Naive B cell (primary cell): ENCODE measurements at places on chromosomes 6 and 20.
A peak's percentile ranks its signal among the peaks of the same experiment; 100 is the strongest.

DNA sequence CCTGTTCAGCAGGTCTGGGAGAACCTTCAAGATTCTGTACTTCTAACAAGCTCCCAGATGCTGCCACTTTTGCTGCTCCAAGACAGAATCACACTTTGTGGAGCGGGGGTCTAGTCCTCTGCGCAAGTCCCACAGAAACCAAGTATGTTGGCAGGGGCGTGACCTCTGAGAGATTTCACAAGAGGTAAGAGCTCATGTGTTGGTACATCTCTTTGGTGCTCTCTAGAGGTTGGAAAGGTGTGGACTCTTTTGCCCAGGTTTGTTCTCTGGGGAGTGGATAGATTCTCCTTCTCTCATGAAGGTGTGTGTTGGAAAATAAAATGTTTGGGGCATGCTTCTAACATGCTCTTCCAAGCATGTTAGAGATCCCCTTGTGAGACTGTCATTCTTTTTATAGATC lies 340.9 kb upstream of the IRAK1BP1 start:
- no peaks in the 10 kb centered on the region for H3K27me3 ChIP-seq
- DNase-seq = no peak
- H3K4me3 ChIP-seq = no peak overlapping the region
- H3K27ac ChIP-seq = no peak overlapping the region

GRCh38 chr20:37954190-37954589 lies 51.3 kb downstream of the VSTM2L start:
- H3K27ac ChIP-seq = no peak overlapping the region
- H3K36me3 ChIP-seq = no peaks in the 10 kb centered on the region
- no peak for DNase-seq
- H3K27me3 ChIP-seq = peaks cover 3% of the 10 kb centered on the region
- H3K4me3 ChIP-seq = no peak overlapping the region

GRCh38 chr20:25484911-25485511 lies 77.5 kb downstream of the GINS1 start:
- no peaks in the 10 kb centered on the region for H3K4me1 ChIP-seq
- no peaks in the 10 kb centered on the region for H3K36me3 ChIP-seq
- no peak for DNase-seq
- no peak overlapping the region for H3K4me3 ChIP-seq

DNA sequence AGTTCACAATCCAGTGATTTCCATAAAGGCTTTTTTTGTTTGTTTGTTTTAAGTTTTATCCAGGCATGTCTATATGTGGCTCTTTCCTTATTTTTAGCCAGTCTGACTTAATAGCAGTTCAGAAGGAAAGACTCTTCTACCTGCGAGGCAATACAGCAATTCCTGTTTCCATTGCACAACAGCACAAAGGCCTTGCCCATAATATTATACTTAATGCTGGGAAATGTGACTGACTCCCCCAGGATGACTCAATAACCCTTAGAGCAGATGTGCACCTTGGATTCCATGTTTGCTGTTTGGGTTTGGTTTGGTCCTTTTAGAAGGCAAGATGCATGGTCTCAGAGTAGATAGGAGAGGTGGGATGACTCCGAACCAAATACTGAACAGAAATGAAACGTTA lies 184.1 kb downstream of the MTFR2 start:
- no peaks in the 10 kb centered on the region for H3K27me3 ChIP-seq
- no peak for DNase-seq
- H3K27ac ChIP-seq = no peak overlapping the region
- H3K4me3 ChIP-seq = no peak overlapping the region
- peaks cover 14% of the 10 kb centered on the region for H3K36me3 ChIP-seq

GRCh38 chr6:35782424-35782823 lies 1.6 kb downstream of the CLPSL1 start:
- peaks cover 3% of the 10 kb centered on the region for H3K4me1 ChIP-seq
- no peak overlapping the region for H3K27ac ChIP-seq
- DNase-seq = no peak
- H3K36me3 ChIP-seq = no peaks in the 10 kb centered on the region
- no peak overlapping the region for H3K4me3 ChIP-seq
- H3K27me3 ChIP-seq = peaks cover 46% of the 10 kb centered on the region

- no peak overlapping the region for H3K27ac ChIP-seq
- H3K27me3 ChIP-seq = peaks cover 31% of the 10 kb centered on the region
- no peak overlapping the region for H3K4me3 ChIP-seq
- no peaks in the 10 kb centered on the region for H3K4me1 ChIP-seq
- no peaks in the 10 kb centered on the region for H3K36me3 ChIP-seq
- DNase-seq = no peak
These were observed 705.6 kb downstream of the UTRN start for GRCh38 chr6:144990784-144991183.

- DNase-seq = no peak
- H3K27me3 ChIP-seq = peaks cover 19% of the 10 kb centered on the region
- no peak overlapping the region for H3K27ac ChIP-seq
- no peak overlapping the region for H3K4me3 ChIP-seq
- H3K36me3 ChIP-seq = no peaks in the 10 kb centered on the region
These were observed 3.7 kb upstream of the TAAR6 start for GRCh38 chr6:132566404-132566803.

GRCh38 chr6:43812850-43813578 lies 43.0 kb downstream of the VEGFA start:
- DNase-seq = no peak
- H3K36me3 ChIP-seq = no peaks in the 10 kb centered on the region
- H3K27ac ChIP-seq = no peak overlapping the region
- no peak overlapping the region for H3K4me3 ChIP-seq
- peaks cover 15% of the 10 kb centered on the region for H3K27me3 ChIP-seq

DNA sequence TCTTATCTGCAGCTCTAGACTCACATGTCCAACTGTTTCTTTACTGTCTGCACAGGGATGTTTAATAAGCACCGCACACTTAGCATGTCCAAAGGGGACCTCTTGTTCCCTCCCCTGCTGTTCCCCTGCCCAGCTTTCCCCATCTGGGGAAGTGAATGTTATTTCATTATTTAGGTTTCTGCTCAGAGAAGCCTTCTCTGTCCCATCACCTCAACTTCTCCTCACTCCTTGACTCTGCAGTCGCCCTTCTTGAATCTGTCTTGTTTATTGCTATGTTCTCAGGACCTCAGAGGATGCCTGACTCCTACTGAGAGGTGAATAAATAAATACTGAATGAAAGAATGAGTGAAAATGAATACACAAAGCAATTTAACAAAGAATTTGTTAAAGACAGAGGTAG lies 121.0 kb downstream of the SASH1 start:
- H3K36me3 ChIP-seq = peaks cover 4% of the 10 kb centered on the region
- DNase-seq = no peak
- no peak overlapping the region for H3K4me3 ChIP-seq
- peaks cover 5% of the 10 kb centered on the region for H3K4me1 ChIP-seq

DNA sequence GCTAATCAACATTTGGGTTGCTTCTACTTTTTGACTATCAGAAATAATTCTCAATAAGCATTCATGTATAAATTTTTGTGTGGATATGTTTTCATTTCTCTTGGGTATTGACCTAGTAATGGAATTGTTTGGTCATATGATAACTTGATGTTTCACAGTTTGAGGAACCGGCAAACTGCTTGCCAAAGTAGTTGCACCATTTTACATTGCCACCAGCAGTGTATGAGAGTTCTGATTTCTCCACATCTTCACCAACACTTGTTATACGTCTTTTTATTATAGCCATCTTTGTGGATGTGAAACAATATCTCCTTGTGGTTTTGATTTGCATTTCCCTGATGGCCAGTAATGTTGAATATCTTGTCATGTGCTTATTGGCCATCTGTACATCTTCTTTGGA lies 42.6 kb upstream of the TGM2 start:
- H3K27ac ChIP-seq = no peak overlapping the region
- H3K36me3 ChIP-seq = no peaks in the 10 kb centered on the region
- no peaks in the 10 kb centered on the region for H3K4me1 ChIP-seq
- H3K27me3 ChIP-seq = peaks cover 28% of the 10 kb centered on the region

- peak overlapping the region; percentile 95 for H3K27ac ChIP-seq
- DNase-seq = peak; percentile 43
- H3K27me3 ChIP-seq = no peaks in the 10 kb centered on the region
- no peaks in the 10 kb centered on the region for H3K36me3 ChIP-seq
These were observed 2.8 kb upstream of the DIDO1 start for GRCh38 chr20:62929051-62929538.

GRCh38 chr20:46028110-46028509 lies 905 bp upstream of the SLC12A5 start:
- H3K4me1 ChIP-seq = no peaks in the 10 kb centered on the region
- H3K4me3 ChIP-seq = no peak overlapping the region
- H3K27me3 ChIP-seq = peaks cover 94% of the 10 kb centered on the region
- no peak overlapping the region for H3K27ac ChIP-seq
- H3K36me3 ChIP-seq = no peaks in the 10 kb centered on the region
- no peak for DNase-seq

DNA sequence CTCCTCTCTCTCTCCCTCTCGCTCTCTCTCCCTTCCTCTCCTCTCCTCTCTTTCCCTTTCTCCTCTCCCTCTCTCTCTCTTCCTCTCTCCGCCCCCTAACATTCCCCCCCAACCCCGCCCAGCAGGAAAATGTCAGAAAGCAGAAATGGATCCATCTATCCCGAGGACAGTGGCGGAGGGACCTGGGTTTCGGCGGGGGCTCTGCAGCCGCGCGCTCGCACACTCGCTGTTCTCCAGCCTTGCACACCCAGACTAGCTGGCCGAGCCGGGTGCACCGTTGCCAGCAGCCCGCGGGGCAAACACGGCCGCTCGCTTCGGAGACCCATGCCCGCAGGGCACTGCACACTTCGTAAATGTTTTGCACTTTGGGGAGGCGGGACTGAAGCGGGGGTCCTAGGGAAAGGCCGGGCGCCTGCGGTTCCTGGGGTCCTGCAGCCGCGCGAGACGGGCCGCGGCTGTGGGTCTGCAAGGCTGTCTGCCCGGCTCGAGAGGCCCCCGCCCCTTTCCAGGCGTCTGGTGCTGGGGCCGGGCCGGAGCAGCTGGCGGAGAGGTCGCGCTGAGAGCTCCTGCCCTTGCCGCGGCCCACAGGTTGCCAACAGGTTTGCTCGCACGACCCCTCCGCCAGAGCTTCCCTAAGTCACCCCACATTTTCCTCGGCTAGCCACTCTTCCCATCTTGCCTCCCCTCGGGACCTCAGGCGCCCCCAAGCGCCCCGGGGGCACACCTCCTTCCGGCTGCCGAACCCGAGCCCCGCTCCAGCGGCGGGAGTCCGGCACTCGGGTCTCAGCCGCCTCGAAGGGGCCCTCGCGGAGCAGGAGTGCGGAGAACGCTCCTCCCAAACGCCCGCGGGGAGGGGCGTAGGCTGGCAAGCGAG lies 818 bp upstream of the MDGA1 start:
- peak; percentile 56 for DNase-seq
- peaks cover 59% of the 10 kb centered on the region for H3K27me3 ChIP-seq
- H3K36me3 ChIP-seq = no peaks in the 10 kb centered on the region
- peak overlapping the region; percentile 99 for H3K4me3 ChIP-seq

DNA sequence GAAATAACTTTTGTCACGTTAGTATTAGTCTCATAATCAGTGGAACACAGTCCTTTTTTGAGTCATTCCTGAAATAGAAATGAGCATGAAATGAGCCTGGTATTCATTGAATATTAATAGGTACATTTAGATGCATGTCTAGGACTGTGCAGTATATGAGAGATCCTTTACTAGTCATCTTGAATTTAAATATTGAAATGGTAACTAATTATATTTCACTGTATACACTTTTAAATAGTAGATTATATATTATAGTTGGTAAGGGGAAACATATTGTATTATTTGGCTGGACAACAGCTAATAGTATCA lies 59.4 kb downstream of the RSPO3 start:
- no peak overlapping the region for H3K27ac ChIP-seq
- no peak overlapping the region for H3K4me3 ChIP-seq
- no peaks in the 10 kb centered on the region for H3K36me3 ChIP-seq
- no peak for DNase-seq
- H3K4me1 ChIP-seq = no peaks in the 10 kb centered on the region
- H3K27me3 ChIP-seq = peaks cover 17% of the 10 kb centered on the region
